ENCODE measurements at places on chromosomes 12 and 14. TPM values are rescaled to one million over a fixed set of nuclear protein-coding genes. Genes with fewer than 3 reads are reported as not detected.

Gene KRT2
- total RNA-seq, result not detected

Gene KIF5A
- total RNA-seq, result 9.1 TPM

Gene DCD
- not detected for total RNA-seq

Gene AICDA
- total RNA-seq, result not detected

Gene GPR162
- 0.94 TPM for total RNA-seq

Gene TAS2R46
- total RNA-seq, result 5.4 TPM

Gene HNF1A
- 0.79 TPM for total RNA-seq

Gene AKAP5
- total RNA-seq, result 0.63 TPM
